ENCODE measurements at places on chromosomes 12 and 14. TPM values are rescaled to one million over a fixed set of nuclear protein-coding genes. Genes with fewer than 3 reads are reported as not detected.

Gene SERPINA6
- not detected for polyA plus RNA-seq

- no peak for DNase-seq
Observed at GRCh38 chr14:29227631-29228030, 461.0 kb downstream of the FOXG1 start.

GRCh38 chr14:75155169-75155568 is 21.2 kb downstream of the TMED10 start:
- no peak for DNase-seq

DNA sequence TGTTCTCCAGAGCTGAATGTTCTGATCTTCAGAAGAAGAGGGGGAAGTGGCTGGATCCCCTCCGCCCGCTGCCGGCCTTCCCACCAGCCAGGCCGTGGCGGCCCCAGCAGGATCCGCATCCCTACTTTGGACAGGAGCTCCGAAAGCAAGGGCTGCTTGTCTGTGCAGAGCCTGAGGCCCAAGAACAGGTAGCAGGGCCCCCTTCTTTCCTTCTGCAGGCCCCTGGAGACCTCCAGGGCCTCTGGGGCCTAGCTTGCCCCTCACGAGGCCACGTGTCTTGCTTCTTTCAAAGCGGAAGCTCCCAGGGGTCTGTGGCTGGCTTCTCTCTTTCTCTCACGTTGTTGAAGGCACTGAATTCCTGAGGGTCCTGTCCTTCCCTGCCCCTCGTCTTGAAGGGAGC is 13.2 kb downstream of the PGF start:
- no peak for DNase-seq

- no peak for DNase-seq
Observed at GRCh38 chr12:52227606-52228166, 5.4 kb upstream of the KRT7 start.

GRCh38 chr14:24182110-24182882 is 6.3 kb downstream of the IPO4 start:
- DNase-seq: no peak

DNA sequence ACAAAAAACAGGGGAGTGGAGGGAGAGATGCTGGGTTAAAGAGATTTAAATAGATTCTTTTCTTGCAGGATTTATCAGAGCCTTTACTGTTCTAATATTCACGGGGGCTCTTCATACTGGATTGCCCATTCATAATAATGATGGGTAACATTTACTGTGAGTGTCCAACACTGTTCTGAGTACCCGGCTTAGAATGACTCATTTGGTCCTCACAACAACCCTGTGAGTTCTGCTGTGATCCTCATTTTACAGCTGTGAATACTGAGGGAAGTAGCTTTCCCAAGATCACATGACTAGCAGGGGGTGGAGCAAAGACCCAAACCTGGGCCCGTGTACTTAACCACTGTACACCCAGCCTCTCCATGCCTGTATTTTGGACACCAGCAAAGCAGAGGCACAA is 113.4 kb downstream of the NT5DC3 start:
- no peak for DNase-seq

Gene ABCC9
- 12.1 TPM for polyA plus RNA-seq

- no peak for DNase-seq
Observed at GRCh38 chr14:90402016-90402415, 5.2 kb downstream of the CALM1 start.

- no peak for DNase-seq
Observed at GRCh38 chr12:115666168-115666567, 611.3 kb downstream of the MED13L start.

DNA sequence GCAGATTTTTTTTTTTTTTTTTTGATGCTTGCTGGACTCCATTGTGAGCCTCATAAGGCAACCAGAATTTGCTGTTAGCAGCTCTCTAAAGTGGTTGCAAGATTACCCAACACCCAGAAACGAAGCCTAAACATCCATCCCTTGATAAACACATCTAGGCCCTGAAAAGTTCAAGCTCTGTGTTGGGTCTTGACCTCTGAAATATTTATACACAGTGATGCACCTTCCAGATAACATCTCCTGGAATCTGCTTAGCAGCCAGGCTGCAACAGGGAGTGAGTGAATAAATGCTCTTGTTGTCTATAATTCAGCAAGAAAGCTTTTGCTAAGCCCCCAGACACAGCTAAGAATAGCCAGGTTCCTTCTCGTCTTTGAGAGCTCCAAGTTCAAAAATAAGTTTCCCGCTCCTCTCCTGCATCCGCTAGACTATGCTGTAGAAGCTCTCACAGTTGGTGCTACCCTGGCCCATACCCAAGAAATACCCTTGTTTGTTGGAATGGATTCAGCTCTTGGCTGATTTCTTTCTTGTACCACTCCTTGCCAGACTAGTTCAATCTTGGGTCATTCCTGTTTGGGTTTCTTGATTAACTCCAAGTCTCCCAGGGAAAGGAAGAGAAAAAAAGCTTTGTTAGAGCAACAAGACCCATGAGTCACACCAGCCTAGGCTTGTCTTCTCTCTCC is 610.6 kb upstream of the TBX3 start:
- DNase-seq: no peak

GRCh38 chr14:56276108-56276507 is 157.9 kb downstream of the PELI2 start:
- DNase-seq: no peak

DNA sequence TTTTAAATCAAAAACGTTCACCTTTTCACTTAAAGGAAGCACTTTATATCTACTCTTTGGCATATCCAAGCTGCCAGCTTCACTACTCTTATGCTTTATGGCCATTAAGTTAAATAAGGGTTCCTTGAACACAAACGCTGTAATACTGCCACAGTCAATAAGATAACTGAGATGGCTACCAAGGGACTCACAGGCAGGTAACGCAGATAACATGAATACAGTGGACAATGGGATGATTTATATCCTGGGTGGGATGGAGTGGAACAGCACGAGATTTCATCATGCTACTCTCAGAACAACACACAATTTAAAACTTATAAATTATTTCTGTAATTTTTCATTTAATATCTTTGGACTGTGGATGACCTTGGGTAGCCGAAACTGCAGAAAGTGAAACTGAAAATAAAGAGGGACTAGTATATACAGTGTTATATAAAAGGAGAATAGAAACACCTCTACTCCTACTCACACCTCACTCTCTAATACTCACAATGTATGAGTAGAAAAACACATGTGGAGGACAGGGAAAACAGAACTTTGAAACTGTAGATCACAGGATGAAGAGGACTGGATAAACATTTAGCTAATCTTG is 367.3 kb downstream of the C12orf50 start:
- no peak for DNase-seq

Gene MUCL1
- 1.5 TPM for polyA plus RNA-seq

Gene KRT74
- 0.14 TPM for polyA plus RNA-seq

DNA sequence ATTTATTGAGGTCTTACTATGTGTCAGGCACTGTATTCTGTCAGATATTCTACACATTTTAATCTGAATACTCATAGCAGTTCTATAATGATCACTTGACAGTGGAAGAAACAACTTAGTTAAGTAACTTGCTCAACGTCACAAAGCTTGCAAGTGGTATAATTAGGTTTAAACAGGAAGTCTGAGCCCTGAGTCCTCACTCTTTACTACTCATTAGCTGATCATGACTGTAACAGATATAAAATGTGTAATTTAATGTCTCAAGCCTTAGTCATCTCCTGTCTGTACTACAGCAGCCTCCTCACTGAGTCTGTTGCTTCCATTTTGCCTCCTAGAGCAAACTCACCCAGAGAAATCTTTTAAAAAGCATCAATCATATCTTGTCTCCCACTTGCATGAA is 38.9 kb downstream of the PPP4R4 start:
- DNase-seq: no peak

Data from right cardiac atrium (tissue), 5 donors.